NCI-H82 (cell line): ENCODE measurements at places on chromosomes 12 and 14.

DNA sequence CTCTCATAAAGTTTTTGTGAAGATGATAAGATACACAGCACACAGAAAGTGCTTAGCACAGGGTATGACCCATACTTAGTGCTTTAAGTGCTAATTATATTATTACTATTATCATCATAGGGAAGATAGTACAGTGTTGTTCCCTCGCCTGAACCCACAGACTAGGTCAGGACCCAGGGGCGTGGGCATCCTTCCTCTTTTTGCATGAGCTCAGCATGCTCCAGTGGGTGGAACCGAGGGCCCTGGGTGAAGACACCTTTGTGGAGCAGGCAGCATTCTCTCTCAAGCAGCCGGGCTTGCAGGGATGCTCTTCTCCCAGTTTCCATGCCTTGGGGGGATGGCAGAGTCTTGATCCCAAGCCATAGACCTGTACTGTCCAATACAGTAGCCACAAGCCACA is 34.8 kb downstream of the CRACR2A start:
- DNase-seq = no peak

DNA sequence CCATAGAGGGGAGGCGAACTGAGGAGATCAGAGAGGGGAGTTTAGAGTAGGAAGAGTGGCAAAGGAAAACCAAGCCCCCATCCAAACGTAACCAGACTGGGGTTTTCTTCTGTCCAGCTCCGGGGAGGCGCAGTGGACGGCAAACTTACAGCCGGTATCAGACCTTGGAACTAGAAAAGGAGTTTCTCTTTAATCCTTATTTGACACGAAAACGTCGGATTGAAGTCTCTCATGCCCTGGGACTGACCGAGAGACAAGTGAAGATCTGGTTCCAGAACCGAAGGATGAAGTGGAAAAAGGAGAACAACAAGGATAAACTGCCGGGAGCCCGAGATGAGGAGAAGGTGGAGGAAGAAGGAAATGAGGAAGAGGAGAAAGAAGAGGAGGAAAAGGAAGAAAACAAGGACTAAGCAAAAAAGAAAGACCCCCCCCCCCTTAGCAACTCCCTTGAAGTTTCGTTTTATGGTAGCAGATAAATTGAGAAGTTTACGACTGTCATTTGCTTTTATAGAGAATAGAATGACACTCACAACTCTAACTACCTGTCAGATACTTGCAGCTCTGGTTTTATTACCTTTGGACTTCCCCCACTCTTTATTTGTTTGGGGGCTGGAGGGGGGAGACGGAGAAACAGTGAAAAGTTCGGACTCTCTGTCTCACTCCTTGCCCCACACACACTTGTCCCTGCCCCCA is 2.3 kb downstream of the HOXC8 start:
- DNase-seq = no peak

DNA sequence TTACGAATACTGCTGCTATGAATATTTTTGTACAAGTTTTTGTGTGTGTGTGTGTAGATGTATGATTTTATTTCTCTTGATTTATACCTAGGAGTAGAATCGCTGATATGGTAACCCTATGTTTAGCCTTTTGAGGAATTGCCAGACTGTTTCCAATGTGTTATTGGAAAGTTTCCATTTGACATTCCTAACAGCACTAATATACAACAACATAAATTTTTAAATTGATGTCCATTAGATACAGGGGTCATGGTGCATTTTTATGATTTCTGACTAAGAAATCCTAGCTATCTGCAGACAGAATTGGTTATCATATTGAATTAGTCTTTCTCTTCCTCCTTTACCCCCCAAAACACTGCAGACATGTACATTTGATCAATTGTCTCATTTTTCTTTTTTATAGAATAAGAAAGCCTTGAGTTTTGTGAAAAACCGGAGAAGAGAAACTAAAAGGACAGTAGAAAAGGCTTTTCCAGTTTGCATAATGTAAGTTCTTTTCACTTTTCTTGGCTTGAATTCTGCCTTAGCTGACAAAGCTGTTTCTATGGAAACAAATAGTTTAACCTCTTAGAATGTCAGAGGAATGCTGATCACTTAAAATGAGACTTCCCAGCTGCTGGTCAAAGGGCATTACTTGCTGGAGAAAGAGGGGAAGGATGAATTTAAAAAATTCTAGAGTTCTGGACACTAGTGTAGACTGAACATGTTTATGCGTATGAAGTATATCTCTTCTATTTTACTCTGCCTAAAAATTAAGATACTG is 28.2 kb downstream of the PALS1 start:
- DNase-seq = no peak

DNA sequence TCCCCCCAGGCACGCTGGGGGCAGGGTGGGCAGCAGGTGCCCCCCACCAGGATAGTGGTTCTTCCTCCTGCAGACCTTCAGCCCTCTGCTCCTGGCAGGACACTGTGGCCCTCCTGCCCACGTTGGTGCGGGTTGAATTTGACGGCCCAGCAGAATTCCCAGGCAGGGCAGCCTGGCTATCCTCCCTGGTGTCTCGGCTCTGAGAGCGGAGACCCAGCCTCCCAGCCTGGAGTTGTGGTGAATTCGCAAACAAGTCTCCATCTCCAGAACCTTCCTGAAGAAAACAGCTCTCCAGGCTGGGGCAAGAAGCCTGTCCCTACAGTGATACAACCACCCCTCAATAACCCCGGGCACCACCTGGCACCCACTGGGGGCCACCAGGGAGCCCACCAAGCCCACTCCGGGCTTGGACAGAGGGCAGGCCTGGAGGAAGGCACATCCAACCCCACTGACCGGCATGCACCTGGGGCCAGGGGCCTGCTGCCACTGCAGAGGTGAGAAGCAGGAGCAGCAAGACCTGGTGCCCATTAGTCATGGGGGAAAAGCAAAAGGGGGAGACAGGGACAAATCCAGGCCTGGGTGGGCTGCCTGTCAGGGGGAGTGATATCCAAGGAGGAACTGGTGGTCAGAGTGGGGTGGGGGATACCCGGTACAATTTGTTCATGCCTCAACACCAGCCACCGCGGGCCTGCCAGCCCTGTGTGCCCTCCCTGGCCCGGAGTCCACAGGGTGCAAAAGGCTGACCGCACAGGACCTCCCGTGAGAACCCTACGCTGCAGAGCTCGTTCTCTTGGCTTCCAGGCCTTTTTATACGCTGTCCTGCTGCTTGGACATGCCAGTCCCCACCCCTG is 3.6 kb downstream of the ANKRD9 start:
- DNase-seq = no peak

DNA sequence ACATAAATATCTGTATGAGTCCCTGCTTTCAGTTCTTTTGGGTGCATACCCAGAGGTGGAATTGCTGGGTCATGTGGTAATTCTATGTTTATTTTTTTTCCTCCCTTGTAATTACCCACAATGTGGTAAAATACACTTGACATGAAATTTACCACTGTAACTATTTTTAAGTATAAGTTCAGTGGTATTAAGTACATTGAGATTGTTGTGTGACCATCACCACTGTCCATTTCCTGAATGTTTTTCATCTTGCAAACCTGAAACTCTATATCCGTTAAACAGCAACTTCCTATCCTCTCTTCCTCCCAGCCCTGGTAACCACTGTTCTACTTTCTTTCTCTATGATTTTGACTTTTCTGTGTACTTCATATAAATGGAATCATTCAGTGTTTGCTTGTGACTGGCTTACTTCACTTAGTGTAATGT is 51.4 kb downstream of the BORCS5 start:
- no peak for DNase-seq
